ENCODE measurements at places on chromosomes 1 and 21.

GRCh38 chr1:16146279-16147155 is 9.4 kb downstream of the EPHA2 start:
- DNase-seq: no peak

DNA sequence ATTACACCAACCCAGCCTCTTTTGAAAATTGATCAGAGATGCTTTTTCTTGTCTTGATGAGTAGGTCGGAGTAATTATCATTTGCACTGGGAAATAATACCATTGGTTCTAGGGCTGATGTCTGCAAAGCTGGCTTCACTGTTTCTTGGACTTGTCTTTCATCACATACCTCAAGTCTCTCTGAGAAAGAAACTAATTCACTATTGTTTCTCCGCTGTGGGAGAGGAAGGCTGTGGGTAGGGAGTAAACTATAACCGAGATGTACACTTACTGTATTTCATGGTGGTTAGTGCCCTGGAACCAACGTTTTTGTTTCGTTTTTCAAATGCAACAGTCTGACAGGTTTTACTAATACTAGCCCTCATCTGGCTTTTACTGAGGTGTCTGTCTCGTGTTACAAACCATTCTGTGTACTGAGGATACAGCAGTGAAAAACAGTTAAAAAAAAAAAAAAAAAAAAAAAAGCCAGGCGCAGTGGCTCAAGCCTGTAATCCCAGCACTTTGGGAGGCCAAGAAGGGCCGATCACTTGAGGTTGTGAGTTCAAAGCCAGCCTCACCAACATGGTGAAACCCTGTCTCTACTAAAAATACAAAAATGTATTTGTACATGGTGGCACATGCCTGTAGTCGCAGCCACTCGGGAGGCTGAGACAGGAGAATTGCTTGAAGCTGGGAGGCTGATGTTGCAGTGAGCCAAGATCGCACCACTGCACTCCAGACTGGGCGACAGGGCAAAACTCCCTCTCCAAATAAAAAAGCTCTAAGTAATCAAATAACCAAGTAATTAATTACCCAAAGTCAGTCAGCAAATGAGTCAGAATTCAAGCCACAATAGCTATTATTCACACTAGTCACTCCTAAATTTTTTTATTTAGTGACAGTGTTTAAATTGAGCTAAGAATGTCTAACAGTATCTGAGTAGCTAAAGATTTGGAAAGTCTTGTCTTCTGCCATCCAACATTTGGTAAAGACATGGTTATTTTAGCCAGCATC is 23.3 kb downstream of the TOMM20 start:
- DNase-seq: no peak

DNA sequence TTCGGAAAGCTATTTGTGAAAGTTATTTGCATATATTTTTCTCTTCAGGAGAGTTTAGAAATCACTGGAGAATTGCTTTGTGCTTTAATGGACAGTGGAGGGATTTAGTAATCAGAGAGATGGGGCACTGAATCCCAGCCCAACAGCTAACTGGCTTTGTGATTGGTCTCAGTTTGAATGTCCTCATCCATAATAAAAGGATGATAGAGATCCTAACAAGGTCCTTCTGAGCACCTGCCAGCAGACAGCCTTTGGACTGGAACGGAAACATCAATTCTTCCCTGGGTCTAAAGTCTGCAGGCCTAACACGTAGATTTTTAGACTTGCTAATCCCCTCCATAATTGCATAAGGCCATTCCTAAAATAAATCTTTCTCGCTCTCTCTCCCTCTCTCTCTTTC is 112.0 kb upstream of the ADAMTS5 start:
- DNase-seq: no peak

DNA sequence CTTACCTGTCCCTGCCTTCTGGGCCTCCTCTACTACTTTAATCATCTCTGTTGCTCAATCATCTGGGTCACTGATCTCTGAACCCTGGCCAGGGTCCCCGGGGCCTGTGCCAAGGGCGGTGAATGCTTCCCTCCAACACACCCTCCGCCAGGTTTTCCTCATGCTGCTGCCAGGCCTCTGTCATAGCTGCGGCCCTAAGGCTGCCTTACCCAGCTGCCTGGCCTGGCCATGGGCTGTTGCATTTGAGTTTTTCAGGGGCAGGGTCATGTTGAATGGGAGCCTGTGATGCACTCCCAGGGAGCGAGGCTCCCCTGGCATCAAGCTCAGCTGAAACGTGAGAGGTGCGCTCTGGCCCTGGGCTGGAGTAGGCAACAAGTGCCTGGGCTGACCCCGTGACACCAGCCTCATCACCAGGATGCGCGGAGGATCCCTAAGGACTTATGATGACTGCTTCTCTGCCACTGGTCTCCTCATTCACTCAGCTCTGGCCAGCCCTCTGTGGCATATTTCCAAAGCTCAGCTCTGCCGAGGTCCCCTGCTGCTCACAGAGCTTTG is 7.6 kb downstream of the EDN2 start:
- DNase-seq: no peak

GRCh38 chr1:62294261-62294660 is 25.0 kb downstream of the KANK4 start:
- DNase-seq: no peak

DNA sequence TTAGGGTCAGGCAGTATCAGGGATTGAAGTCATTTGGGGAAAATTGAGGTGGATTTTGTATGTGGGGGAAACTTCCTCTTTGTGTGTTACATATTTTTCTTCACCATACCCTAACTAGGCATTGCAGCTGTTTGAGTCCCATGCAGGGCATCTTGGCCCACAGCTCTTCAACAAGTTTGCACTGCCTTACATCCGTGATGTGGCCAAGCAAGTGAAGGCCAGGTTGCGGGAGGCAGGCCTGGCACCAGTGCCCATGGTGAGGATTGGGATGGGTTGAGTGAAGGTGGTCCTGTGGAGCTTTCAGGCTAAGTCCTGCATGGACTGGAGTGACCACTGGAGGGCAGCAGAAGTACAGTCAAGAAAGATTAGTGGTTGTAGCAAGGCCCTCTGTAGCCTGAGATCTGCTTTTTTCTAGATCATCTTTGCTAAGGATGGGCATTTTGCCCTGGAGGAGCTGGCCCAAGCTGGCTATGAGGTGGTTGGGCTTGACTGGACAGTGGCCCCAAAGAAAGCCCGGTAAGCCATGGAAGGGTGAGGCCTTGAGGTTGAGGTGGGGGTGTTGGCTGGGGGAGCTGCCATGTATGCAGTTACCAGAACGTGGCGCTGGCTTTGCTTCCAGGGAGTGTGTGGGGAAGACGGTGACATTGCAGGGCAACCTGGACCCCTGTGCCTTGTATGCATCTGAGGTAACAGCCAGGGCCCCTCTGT is 2.4 kb downstream of the UROD start:
- DNase-seq: peak; percentile 60

- no peak for DNase-seq
These were observed 345.7 kb upstream of the RUNX1 start for GRCh38 chr21:35394634-35395369.

DNA sequence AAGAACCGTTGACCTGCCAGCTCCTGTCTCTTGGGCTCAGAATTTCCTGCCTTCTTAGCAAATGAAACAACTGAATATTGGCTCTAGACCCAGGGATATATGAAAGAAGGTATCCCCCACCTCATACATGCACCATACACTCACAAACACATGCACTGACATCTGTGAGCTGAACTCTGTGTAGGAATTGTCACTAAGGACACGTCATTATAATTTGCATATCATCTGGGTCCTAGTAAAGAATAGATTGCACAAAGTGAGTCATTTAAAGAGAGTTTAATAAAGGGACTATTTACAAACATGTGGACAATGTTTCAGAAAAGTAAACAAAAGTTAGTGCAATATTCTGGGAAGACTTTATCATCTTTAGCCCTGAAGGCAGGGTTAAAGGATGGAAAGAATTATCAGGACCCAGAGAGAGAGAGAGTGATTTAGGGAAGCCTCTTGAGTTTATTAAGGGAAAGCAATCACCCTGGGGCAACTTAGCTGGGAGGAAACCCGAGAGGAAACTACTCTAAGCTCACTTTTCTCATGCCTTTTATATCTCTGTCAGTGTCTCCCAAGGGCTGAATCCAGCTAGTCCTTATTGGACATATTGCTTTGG is 74.1 kb upstream of the PLA2G4A start:
- DNase-seq: no peak

DNA sequence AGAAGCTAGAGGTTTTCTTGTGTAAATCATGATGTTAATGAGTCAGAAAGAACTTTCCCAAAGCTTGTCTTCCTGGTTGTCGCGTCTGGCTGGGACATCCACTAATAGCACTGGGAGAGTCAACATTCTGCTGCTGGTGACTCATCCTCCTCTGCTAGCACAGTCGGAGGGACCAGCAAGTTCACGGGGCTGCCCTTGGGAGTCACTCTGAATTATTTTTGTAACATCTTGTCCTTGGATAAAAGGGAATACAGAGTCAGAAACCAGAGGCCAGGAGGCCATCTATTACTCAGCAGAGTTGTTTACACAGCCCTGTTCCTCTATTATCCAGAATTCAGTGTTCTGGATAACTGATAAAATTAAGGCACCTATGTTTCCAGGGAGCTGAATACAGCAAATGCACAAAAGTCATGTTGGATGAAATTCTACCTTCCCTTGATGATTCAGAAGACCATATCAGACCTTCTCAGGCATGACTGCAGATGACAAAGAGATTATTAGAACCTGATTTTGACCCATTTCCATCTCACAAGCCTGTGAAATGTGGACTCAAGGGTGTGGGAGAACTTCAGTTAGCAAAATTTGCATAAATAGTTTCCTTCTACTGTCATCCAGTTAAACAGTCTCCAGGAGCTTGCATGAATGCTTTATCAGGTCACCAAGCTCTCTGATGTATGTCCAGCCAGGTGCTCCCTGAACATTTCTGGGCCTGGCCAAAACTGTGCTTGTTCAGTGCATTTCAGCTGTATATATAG is 68.1 kb downstream of the JAK1 start:
- DNase-seq: peak; percentile 15

GRCh38 chr1:34696981-34697380 is 57.9 kb upstream of the GJB5 start:
- DNase-seq: no peak

- no peak for DNase-seq
These were observed 39.3 kb downstream of the TRIM62 start for GRCh38 chr1:33142483-33143064.

DNA sequence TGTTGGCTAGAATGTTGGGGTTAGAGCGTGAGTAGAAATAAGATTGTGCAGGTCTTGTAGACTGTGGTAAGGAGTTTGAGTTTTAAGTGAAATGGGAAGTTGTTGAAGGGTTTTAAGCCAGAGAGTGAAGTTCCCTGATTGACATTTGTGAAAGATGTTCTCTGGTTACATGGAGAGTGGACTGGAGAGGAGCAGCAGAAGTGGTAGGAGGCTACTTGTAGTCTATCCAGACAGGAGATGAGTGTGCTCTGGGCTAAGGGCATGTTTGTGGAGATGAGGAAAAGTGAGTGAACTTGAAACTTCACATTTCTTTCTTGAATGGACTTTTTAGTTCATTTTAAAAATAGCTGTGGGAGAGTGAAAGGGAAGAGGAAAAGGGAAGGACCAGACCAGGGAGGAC is 37.0 kb downstream of the F3 start:
- no peak for DNase-seq

GRCh38 chr1:3141836-3142235 is 72.8 kb downstream of the PRDM16 start:
- no peak for DNase-seq

- DNase-seq: no peak
These were observed 299.6 kb downstream of the USH2A start for GRCh38 chr1:216123446-216124191.

- DNase-seq: no peak
These were observed 34.7 kb downstream of the OR10J5 start for GRCh38 chr1:159501082-159501481.

DNA sequence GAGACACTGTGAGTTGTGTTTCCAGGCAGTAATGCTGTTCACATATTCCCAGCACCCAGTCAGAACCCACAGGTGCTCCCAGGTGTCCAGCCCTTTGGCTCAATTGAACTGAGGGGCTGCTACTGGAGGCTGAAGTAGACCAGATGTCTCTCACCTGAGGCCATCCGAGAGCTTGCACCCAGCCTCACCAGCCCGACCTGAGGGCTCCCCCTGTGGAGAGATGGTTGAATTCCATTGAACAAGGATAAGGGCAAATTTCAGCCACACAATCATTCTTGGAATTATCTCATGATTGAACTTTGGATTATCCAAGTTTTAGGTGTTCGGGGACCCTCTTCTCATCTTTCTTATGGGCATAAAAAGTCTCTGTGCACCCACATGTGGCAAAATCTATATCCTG is 52.1 kb downstream of the OBSCN start:
- DNase-seq: no peak
